ENCODE measurements at places on chromosomes 5 and 9. TPM values are rescaled to one million over a fixed set of nuclear protein-coding genes. Genes with fewer than 3 reads are reported as not detected.
A peak's percentile ranks its signal among the peaks of the same experiment; 100 is the strongest.

- no peak for DNase-seq
These were observed 416.5 kb upstream of the CCNH start for GRCh38 chr5:87829217-87829551.

DNA sequence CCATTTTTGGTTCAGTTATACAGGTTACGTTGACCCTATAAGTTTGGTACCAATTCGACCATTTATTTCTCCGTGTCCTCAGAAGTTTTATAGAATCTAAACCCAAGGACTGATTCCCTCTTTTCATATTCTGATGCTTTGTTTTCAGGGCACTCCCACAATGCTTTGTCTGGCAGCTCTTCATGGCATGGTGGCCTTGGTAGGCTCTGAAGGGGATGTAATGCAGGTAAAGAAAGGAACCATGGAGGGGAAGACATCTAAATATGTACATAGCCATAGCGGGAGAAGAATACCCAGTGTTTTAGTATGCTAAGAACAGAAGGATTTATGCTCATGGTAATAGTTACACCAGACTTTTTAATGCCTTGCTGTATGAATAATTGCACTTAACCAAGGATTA is 82.7 kb downstream of the HACD4 start:
- no peak for DNase-seq

GRCh38 chr9:107269681-107270080 is 13.4 kb upstream of the RAD23B start:
- no peak for DNase-seq

- no peak for DNase-seq
These were observed 279.6 kb downstream of the RFX3 start for GRCh38 chr9:3246241-3246640.

Gene SPINK1
- total RNA-seq, result not detected

- DNase-seq, result peak; percentile 76
These were observed 384 bp upstream of the DMXL1 start for GRCh38 chr5:119070578-119070827.

Gene EIF4E1B
- 0.27 TPM for total RNA-seq

GRCh38 chr5:88203981-88204750 is 64.5 kb downstream of the TMEM161B start:
- no peak for DNase-seq

Gene ELOVL7
- total RNA-seq, result 9.2 TPM

DNA sequence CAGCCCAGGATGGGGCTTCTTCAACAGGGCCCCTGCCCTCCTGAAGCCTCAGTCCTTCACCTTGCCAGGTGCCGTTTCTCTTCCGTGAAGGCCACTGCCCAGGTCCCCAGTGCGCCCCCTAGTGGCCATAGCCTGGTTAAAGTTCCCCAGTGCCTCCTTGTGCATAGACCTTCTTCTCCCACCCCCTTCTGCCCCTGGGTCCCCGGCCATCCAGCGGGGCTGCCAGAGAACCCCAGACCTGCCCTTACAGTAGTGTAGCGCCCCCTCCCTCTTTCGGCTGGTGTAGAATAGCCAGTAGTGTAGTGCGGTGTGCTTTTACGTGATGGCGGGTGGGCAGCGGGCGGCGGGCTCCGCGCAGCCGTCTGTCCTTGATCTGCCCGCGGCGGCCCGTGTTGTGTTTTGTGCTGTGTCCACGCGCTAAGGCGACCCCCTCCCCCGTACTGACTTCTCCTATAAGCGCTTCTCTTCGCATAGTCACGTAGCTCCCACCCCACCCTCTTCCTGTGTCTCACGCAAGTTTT is 23.6 kb downstream of the PCDHGC5 start:
- DNase-seq, result peak; percentile 71

DNA sequence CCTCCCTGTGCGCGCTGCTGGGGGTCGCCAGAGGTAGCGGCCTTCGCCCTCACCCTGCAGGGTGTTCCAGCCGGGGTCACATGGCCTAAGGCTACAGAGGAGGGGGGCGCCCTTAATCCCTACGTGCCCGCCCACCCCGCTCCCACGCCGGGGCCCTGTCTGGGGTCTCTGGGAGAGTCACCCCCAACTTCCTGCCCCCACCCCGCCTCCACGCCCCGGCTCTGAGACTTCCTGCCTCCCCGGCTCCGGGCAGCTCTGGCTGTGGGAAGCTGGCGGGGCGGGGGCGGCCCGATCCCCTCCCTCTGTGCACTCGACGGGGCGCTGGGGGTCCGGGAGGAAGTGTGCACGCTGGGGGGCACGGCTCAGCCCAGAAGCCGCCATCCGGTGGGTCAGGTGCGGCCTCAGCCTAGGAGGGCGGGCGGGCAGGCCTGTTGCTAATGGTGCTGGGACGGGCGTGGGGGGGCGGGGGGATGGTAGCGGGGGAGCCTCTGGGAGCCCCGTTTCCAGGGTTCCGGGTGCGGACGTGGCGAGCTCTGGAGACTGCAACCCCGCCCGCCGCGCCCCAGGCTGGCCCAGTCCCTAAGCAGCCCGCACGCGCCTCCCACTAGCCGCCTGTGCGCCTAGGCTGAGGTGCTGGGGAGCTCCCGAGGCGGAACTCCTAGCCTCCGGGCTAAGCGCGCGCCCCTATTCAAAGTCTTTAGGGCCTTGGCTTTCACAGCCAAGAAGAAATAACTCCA is 61.6 kb downstream of the CXXC5 start:
- no peak for DNase-seq

GRCh38 chr5:57676222-57677098 is 193.8 kb upstream of the ACTBL2 start:
- DNase-seq, result no peak
